Fibroblast of mammary gland (primary cell): ENCODE measurements at places on chromosomes 7 and 10.

DNA sequence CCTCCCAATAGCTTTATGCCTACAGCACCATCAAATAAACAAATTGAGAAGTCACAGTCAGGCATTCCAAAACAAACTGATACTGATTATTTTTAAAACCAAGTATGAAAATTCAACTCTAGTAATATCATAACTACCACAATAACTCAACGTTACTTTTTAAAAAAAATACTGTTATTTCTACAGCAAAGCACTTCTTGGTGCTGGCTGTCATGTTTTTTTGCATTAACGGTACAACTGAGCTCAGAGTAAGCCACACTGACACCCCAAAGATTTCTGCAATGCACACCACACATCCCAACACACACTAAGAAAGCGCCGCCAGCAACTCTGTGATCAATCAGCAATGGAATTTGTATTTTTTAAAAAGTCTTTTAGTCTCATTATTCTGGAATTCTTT is 113.6 kb downstream of the RNF32 start:
- DNase-seq = no peak

GRCh38 chr7:25586513-25586912 is 358.2 kb upstream of the NPVF start:
- no peak for DNase-seq

- DNase-seq = peak; percentile 57
These were observed 3.5 kb downstream of the STK31 start for GRCh38 chr7:23713285-23714149.

GRCh38 chr10:28806488-28806941 is 129.2 kb downstream of the BAMBI start:
- DNase-seq = no peak
